ENCODE measurements at places on chromosomes 1 and 21. TPM values are rescaled to one million over a fixed set of nuclear protein-coding genes. Genes with fewer than 3 reads are reported as not detected.

DNA sequence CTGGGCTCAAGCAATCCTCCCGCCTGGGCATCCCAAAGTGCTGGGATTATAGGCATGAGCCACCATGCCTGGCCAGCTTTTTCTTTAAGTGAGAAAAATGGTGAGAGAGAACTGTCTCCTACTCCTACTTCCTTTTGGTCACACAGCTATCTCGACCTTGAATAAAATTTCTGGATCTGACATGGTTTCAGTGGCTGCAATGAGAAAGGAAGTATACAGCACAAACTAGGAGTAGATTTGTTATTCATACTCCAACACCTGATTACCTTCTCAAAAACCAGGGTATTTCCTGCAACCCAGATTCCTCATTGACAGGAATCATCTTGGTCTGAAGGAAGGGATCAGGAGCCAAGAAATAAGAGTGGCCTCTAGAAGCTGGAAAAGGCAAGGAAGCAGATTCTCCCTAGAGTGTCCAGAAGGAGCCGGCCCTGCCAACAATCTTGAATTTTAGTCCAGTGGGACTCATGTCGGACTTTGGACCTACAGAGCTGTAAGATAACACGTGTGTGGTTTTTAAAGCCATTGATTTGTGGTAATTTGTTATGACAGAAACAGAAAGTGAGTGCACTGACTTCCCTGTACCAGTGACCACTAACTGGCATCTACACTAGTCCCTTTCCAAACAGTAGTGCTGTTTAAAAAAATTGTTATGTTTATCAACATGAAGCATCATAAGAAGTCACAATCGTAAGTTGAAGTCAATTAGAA, 516.6 kb downstream of the SMYD3 start:
- DNase-seq: no peak
- no peaks in the 10 kb centered on the region for H3K27me3 ChIP-seq
- no peaks in the 10 kb centered on the region for H3K36me3 ChIP-seq
- H3K4me1 ChIP-seq: no peaks in the 10 kb centered on the region
- H3K4me3 ChIP-seq: no peak overlapping the region

Gene CLIC6
- 23.9 TPM for total RNA-seq

Gene C1orf87
- not detected for total RNA-seq

DNA sequence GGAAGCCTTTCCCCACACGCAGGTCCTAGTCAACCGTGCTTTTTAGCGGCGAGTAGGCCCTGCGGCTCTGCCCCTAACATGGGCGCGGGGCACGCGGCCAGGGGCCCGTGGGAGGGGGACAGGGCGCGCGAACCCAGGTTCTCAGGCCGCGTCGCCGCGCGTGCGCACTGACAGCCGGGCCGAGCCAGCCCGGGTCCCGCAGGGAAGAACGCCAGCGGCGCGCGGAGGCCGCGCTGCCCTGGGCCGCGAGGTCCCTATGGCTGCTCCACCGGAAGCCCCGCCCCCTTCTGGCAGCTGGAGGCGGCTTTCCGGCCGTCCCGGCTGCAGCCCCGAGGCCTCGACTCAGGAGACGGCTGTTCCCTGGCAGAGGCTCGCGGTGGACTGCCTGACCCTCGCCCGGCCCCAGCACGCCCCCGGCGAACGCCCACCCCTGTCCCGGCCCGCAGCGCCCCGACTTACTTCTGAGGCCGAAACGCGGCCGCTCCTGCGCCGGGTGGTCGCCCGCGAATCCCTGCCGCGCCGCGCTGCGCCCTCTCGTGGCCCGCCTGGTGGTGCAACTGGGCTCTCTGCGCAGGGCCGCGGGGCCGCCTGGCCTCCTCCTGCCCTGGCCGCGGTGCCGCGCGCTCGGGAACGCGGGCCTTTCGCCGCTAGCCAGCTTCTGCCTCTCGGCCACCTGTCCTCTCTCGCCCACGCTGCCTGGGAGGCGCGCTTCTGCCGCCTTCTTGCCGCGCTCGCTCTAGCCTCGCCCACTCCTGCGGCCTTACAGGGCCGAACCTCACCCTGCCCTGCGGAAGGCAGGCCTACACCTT, 16.6 kb upstream of the RIPPLY3 start:
- peaks cover 5% of the 10 kb centered on the region for H3K4me1 ChIP-seq
- peak overlapping the region; percentile 88 for H3K27ac ChIP-seq
- no peaks in the 10 kb centered on the region for H3K27me3 ChIP-seq
- no peaks in the 10 kb centered on the region for H3K36me3 ChIP-seq
- DNase-seq: peak; percentile 95
- H3K4me3 ChIP-seq: peak overlapping the region; percentile 65

- no peaks in the 10 kb centered on the region for H3K36me3 ChIP-seq
- H3K4me3 ChIP-seq: no peak overlapping the region
- no peak overlapping the region for H3K27ac ChIP-seq
- no peaks in the 10 kb centered on the region for H3K27me3 ChIP-seq
- no peak for DNase-seq
Observed at GRCh38 chr1:116825720-116826438, 71.6 kb downstream of the CD2 start.

Gene TLR5
- total RNA-seq: 7.4 TPM

Gene KIF2C
- total RNA-seq: 0.63 TPM

Gene TMPRSS15
- not detected for total RNA-seq

Measured in thyroid gland (tissue), 4 donors.